Pancreas (tissue), 10 donors: ENCODE measurements at places on chromosomes 16 and 17.
A peak's percentile ranks its signal among the peaks of the same experiment; 100 is the strongest.

- no peak for DNase-seq
Observed at GRCh38 chr16:86866986-86867722, 288.8 kb downstream of the FOXL1 start.

DNA sequence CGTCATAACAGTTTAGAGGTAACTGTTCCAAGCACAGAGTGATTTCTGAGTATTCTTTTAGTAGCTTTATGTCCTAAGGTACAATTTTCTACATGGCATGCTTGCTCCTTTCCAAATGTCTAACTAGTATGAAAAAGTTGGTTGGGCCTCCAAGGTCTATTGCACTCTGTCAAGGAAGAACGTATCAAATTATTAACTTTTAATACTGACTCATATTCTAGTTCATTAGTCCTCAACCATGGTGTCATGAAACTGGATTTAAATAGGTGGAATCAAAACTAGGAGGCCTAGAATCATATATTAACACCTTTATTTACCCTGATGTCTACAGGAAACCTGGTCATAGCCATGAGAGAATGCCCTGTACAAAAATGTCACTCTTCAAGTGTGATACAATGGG, 61.4 kb downstream of the STH start:
- DNase-seq, result no peak

- no peak for DNase-seq
Observed at GRCh38 chr17:51638971-51639370, 378.6 kb downstream of the UTP18 start.

GRCh38 chr16:78390092-78390491, 290.6 kb downstream of the WWOX start:
- DNase-seq, result no peak

GRCh38 chr16:12904329-12904671, 2.9 kb downstream of the SHISA9 start:
- DNase-seq, result no peak

DNA sequence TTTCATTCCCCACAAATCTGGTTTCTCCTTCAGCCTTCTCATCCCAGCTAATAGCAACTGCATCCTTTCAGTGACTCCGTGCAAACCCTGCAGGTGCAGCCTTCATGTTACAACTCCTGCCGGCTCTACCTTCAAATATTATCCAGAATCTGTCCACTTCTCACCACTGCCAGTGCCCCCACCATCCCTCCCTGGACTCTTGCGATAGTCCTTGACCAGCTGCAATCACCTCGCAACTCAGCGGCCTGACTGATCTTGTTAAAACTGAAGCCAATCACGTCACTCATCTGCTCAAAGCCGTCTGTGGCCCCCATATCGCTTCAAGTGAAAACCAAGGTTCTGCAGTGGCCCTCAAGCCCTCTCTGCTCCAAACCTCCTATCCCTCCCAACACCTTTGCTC, 42.8 kb upstream of the KIFC3 start:
- DNase-seq, result no peak

- DNase-seq, result no peak
Observed at GRCh38 chr16:24170407-24170806, 85.7 kb upstream of the CACNG3 start.

GRCh38 chr17:20313306-20313705, 154.0 kb downstream of the LGALS9B start:
- DNase-seq, result no peak

DNA sequence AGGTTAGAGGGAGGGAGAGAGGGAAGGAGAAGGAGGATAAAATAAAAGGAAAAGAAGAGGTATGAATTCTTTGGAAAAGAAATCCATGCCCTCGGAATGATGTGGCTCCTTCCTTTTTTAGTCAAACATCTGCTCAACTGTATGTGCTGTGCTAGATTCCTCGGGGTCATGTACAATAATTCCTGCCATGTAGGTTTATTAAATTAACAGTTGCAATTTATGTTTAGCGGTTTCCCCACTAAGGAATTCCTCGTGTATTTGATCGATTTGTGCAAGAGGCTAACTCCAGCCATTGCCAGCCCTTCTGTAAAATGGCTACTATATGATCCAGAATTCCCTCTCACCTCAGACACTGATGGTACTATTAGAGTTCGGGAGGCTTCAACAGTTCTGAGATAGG, 83.0 kb upstream of the TBX2 start:
- DNase-seq, result no peak

- no peak for DNase-seq
Observed at GRCh38 chr17:31444026-31444425, 52.6 kb downstream of the RAB11FIP4 start.

DNA sequence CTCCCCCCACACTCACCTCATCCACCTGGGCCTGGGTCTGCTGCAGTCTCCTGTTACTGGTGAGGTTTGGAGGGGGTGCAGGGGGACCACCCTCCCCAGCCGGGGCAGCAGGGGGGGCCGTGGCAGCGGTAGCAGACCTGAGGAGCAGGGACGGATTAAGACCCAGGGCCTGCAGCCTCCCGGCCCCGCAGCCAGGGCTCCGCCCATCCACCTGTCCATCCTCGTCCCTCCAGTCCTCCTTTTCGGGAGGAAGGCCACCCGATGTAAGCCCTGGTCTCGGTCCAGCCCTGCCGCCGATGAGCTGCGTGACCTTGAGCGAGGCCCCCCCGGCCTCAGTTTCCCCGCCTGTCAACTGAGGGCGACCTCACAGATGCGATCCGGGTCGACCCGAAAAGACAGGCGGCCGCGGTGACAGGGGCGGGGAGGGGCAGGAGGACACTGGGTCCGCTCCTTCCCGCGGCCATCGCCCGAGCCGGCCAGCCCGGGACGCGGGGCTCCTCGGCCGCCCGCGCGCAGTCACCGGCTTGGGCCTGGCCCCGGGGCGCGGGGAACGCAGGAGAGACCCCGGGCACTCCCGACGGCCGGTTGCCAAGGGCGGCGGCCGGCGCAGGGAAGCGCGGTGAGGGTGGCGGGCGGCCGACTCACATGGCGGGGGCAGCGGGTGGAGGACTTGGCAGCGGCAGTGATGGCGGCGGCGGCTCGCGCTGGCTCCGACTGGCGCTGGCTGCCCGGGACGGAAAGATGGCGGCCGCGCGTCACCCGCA, at the start of gene VAMP2:
TSS of gene VAMP2 (minus strand) at position 716 of the 764 bp plus-strand sequence. CDS start at position 647, 69 bp downstream.
- peak; percentile 94 for DNase-seq

DNA sequence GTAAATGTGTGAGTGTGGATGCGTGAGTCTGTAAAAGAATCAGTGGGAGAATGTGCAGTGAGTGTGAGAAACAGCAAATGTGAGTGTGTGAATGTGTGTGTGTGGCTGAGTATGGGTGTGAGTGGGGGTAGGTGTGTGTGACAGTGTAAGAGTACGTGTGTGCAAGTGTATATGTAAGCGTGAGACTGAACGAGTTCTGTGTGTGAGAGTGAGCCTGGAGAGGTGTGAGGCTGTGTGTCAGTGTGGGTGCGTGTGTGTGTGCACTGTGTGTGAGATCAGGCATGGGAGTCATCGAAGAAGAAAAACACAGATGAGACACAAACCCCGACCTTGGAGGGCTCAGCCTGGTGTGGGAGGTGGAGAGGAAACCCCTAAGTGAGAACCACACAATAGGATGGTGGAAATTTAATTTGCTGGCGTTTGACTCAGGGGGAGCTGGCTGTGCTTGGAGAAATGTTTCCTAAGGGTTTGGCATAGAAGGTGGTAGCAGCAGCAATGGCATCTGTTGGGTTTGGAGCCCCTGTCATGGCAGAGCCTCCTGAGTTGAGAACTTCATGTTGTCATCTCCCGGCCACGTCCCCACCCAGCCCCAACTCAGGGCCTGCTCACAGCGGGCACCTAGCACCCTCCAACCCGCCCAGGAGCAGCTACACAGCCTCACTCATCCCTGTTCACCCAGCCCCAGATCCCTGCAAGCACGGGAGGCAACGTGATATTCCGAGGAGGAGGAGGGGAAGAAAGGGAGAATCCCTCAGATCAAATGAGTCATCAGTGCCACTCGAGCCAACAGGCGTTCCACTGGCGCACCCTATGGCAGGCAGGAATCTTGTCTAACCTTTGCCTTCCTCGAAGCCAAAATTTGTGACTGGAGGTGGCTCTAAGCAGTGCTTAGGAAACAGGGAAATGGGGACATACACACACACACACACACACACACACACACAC, 14.3 kb upstream of the NUBP1 start:
- no peak for DNase-seq

GRCh38 chr16:89945654-89946053, 2.9 kb upstream of the DEF8 start:
- DNase-seq, result no peak

DNA sequence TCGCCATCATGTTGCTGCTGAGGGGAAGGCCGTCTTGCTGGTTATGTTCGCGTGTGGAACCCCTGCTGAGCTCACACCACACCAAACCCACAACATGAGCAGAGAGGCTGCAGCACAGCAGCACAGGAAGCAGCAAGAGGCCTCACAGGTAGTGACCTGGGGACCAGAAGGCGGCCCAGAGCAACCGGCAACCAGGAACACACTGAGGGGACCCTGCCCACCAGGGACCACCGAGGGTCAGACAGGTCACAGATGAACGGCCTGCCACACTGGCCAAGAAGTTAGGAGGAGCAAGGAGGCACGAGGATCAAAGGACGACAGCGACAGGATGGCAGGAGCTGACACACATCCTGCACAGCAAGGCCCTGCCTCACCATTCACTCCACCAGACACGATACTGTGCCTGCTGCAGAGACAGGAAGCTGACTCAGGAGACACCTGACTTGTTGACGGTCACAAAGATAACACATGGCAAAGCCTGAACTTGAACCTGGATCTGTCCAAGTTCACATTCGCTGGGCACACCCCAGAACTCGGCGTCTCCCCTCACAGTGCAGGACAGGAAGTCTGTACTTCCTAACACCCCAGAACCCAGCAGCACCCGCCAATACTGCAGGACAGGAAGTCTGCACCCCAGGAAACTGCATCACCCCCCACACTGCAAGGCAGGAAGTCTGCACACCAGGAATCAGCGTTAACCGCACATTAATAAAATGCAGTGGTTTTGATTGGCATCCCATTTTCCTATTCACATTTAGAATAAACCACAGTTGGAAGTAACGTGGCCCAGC, 98.5 kb downstream of the ZNF778 start:
- DNase-seq, result no peak

DNA sequence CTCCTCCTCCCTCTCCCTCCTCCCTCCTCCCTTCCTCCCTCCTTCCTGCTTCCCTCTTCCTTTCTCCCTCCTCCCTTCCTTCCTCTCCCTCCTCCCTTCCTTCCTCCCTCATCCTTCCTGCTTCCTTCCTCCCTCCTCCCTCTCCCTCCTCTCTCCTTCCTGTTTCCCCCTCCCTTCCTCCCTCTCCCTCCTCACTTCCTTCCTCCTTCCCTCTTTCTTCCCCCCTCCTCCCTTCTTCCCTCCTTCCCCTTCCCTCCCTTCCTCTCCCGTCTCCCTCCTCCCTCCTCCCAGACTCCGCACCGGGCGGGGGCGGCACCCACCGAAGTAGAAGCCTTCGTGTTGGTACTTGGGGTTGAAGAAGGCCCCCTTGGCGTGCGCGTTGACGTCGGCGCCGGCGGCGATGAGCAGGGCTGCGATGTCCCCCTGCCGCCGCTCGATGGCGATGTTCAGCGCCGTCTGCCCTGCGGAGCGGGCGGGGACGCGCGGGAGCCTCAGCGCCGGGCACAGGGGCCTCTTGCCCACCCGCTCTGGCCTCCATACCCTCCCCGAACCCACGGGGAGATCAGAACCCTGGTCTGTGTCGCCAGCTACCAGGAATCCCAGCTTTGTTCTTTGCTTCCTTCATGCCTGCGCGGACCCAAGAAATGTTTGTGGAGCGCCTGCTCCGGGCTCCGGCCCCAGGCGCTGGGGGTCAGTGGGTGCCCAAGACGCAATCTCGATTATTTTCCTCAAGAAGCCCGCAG, 22.2 kb downstream of the TRPV3 start:
- DNase-seq, result peak; percentile 82

DNA sequence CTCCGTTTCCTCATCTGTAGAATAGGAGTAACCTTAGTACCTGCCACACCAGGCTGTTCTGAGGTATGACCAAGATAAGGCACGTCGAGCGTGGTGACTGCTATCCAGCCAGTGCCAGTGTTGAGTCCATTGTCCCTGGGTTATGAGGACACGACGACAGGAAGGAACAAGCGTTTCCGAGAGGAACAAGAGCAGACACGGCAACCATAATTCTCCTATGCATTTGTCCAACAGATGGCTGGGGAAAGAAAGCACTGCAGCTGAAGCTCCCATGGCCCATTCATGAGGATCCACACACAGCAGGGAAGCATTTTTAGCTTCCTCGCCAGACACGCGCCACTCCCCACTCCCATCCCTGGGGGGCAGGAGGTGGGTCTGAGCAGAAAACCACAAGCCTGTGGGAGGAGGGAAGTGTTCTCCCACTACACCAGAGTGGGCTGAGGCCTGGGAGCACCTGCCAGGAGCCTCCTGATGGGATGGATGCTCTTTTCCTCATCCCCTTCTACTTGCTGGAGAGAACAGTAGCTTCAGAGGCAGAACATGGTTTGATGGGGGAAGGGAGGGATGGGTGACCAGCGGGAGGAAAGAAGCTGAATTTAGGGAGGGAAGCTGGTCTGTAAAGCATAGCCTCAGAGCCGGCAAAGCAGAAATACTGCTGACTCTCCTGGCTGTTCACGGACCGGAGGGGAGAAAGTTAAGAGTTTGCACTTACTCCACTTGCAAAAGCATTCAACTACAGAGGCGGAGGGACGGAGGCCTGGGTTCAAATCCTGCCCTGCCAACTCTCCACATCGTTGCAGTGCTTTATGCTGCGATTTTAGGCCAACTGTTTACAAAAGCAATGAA, 2.7 kb downstream of the COTL1 start:
- DNase-seq, result no peak

DNA sequence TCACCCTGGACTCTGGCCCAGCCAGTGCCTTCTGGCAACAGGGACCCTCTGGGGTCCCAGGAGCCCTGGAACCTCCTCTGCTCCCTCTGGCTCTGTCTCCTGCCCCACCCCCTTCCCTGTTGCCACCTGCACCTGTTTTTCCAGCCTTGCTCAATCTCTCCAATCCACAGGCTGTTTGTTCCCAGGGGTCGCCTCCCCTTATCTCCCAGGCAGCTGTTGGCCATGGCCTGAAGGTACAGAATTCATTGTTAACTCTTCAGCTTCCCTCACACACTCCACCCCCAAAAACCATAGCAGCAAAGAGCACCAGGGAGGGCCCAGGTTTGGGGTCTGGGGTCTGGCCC, 39.3 kb upstream of the TOB1 start:
- peak; percentile 76 for DNase-seq

- DNase-seq, result no peak
Observed at GRCh38 chr16:28845293-28845692, 855 bp downstream of the TUFM start.

DNA sequence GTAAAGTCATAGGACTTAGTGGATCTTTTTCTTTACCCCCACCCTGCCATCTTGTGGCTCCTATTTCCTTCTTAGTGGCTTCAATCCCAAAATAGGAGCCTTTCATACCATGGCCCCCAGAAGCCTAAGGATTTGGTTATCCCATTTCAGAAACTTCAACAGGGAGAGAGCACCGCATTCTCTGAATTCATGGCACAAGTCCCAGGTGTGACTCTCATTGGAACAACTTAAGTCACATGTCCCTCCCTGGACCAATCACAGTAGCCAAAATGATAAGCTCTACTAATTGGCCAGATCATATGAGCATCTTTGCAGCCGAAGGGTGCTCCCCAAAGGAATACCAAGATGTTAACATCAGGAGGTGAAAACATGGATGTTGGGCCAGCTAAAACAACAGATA, 43.2 kb downstream of the AXIN2 start:
- no peak for DNase-seq

- no peak for DNase-seq
Observed at GRCh38 chr16:79276501-79276900, 324.0 kb downstream of the MAF start.

- no peak for DNase-seq
Observed at GRCh38 chr16:83198977-83199376, 572.2 kb downstream of the CDH13 start.

GRCh38 chr16:66229651-66230050, 136.8 kb upstream of the CDH5 start:
- no peak for DNase-seq

GRCh38 chr17:75077496-75078283, 10.1 kb upstream of the SLC16A5 start:
- DNase-seq, result peak; percentile 83
